NB4 (cell line): ENCODE measurements at places on chromosomes 16 and 17.

- no peak for DNase-seq
Observed at GRCh38 chr17:79966681-79967080, 69.0 kb downstream of the TBC1D16 start.

- DNase-seq = no peak
Observed at GRCh38 chr16:1180549-1181403, 27.9 kb downstream of the CACNA1H start.

- no peak for DNase-seq
Observed at GRCh38 chr17:68718926-68719325, 117.8 kb upstream of the FAM20A start.

DNA sequence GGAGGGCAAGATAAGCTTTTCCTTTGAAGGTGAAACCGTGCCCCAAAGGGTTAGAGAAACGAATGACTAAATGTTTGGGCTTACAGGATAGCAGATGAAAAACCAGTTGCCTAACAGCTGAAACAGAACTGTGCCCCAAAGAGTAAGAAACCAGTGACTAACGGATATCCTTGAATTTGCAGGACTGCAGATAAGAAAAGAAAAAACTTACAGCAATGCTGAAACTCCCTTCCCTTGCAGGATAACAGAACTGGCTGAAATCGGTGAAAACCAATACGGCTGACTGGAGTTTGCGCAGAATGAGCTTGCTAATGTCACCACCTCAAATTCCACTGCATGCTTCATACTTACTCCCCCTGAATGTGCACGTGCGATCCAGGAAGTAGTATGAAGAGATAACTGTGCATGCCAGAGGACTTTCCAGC is 175.2 kb upstream of the NLRP1 start:
- no peak for DNase-seq

GRCh38 chr17:81476635-81477034 is 36.0 kb downstream of the ACTG1 start:
- no peak for DNase-seq

GRCh38 chr17:43134774-43135453 is 9.8 kb upstream of the BRCA1 start:
- DNase-seq = no peak

GRCh38 chr17:40559954-40560591 is 5.2 kb downstream of the CCR7 start:
- peak; percentile 88 for DNase-seq

GRCh38 chr16:62752854-62753253 is 716.6 kb upstream of the CDH8 start:
- no peak for DNase-seq

DNA sequence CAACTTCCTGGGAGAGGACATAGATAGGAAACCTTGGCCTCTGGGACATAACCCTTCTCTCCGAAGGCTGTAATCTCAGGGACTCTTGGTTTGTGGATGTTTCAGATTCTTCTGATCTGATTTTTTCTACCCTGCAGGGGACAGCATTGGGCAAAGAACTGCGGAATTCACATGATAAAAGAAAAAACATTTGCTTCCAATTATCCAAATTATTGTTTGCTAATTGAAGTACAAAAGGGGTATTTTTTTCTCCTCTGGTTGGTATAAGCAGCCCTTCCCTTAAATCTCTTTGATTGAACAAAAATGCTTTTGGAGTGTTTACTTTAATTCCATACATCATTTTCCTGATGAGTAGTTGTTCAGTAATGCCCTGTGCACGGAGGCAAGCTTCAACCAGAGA is 251.7 kb upstream of the IRX3 start:
- no peak for DNase-seq

GRCh38 chr16:52294660-52295059 is 252.3 kb downstream of the TOX3 start:
- DNase-seq = no peak

- DNase-seq = no peak
Observed at GRCh38 chr16:1283296-1283695, 26.1 kb upstream of the UBE2I start.
